ENCODE measurements at places on chromosomes 16 and 17.

GRCh38 chr17:65790241-65790640 lies 228.8 kb upstream of the AXIN2 start:
- DNase-seq, result no peak

- no peak for DNase-seq
Measured at GRCh38 chr16:48394355-48394703, 9.1 kb upstream of the SIAH1 start.

GRCh38 chr16:71883168-71883848 lies 674 bp downstream of the ZNF821 start:
- DNase-seq, result no peak

DNA sequence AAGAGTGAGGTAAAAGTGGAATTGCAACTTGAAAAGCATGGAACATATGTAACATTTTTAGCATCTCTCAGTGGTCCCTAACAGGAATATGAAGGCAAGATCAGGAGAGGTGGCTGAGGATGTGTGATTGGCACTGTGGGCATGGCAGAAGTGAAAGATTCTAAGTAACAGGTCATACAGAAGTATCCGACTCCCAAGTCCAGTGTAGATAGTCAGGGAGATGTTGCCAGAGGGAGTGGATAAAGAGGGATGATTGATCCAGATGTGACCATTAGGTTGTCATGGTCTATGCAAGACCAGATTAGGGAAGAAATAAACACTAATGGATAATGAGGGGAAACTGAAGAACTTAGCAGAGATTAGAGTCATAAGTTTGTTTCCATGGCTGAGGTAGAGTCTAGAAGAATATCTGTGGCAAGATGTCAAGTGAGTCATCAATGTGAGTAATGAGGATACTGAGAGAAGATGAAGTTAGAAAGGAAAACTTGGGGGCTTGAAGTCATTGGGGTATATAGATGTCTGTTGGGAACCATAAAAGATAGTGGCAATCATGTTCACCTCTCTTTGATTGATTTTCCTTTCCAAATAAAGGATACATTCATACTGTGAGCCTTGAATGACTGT lies 23.9 kb upstream of the CAPNS2 start:
- peak; percentile 51 for DNase-seq

- DNase-seq, result no peak
Measured at GRCh38 chr17:73909186-73909585, 264.9 kb upstream of the SDK2 start.

DNA sequence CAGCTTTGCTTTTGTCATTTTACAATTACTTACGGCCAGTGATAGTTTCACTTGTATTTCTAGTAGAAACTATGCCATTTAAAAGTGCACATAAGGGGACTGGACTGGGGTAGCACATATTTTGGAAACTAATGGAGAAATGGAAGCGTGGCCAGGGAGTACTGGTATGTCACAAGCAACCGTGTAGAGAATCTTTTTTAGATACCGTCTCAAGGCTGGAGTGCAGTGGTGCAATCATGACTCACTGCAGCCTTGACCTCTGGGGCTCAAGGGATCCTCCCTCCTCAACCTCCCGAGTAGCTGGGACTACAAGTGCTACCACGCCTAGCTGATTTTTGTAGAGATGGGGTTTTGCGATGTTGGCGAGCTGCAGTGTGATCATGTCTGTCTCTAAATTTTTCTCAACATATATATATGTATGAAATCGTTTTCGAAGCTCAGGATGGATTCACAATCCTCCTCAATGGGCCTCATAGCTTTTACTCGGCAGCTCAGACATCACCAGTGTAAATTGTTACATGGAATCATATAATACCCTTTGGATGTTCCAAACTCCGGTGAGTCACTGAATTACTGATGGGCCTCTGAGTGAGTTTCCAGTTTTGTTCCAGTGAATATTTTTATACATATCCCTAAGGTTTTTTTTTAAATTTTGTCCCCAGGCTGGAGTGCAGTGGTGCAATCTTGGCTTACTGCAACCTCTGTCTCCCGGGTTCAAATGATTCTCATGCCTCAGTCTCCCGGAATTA lies 51.7 kb downstream of the ZNF778 start:
- no peak for DNase-seq

DNA sequence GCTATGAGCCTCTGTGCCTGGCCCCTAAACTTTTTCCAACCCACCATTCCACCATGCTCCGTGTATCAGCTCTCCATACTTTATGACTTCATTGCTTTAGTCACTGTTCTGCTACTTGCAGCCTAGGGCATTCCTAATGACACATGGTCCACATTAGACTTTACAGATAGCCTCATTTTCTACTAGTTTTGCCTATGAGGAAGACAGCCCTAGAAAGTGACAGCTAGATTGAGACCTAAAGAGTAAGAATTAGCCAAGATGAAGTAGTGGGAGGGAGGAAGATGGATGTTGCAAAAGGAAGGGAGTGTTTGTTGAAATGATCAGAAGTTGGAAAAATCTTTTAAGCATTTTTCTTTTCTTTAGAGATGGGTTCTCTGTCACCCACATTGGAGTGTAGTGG lies 11.0 kb downstream of the C16orf54 start:
- no peak for DNase-seq

DNA sequence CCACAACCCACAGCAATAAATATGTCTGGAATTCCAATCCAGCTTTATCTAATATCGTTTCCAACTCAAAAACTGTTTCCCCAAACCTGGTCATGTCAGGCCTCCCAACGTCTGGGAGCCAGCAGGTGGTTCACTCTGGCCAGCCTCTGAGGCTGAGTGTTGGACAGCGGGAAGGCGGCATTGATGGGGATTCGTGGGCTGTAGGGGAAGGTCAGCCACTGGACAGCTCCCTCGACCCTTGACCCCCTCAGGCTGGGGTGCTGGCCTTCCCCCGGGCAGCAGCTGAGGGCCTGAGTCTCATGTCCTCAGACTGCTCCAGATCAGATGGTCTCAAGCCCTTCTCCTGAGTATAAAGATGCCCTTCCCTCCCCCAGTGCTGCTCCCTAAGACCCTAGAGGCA lies 50.2 kb downstream of the SDK2 start:
- no peak for DNase-seq

DNA sequence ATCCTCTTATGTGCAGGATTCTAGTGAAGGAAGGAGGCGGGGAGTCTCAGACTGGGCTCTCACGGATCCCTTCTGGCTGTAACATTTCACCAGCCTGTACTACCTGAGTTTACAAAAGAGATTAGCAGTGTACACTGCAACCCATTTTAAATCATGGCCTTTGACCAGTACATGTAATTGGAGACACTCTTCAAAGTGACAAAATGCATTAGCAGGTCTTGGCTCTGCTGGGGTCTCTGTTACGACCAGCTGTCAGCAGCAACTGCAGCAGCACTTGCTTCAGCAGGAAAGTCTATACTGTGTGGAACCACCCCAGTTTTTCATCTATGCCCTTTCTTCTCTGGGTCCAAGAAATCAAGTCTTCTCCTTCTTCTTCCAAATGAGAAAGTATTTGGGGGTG lies 322.8 kb upstream of the ASIC2 start:
- no peak for DNase-seq

DNA sequence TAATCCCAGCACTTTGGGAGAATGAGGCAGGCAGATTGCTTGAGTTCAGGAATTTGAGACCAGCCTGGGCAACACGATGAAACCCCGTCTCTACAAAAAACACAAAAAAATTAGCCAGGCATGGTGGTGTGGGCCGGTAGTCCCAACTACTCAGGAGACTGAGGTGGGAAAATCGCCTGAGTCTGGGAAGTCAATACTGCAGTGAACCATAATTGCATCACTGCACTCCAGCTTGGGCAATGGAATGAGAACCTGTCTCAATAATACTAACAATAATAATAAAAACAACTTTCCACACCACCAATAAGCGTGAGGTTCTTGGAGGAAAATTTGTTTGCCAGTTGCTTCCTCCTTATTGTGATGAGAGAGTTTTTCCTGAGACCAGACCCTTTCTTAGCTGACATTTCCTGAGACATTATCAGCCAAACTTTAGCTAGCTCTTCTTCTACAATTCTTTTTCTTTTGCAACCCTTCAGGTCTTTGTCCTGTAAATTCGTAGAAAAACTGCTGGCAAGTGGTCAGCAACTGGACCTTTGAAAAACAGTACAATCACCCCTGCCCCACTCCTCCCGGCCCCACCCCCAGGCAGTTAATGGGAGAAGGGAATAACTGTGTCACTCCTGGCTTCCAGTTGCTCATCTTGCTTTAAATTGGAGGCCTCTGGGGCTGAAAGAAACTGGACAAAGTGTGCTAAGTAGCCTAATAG lies 3.5 kb upstream of the EZH1 start:
- no peak for DNase-seq

- DNase-seq, result no peak
Measured at GRCh38 chr16:25052530-25052929, 37.4 kb upstream of the ARHGAP17 start.

GRCh38 chr16:55035029-55035428 lies 104.4 kb downstream of the IRX5 start:
- DNase-seq, result peak; percentile 10

GRCh38 chr16:73713778-73714495 lies 582.7 kb upstream of the PSMD7 start:
- DNase-seq, result peak; percentile 2

- no peak for DNase-seq
Measured at GRCh38 chr17:57888311-57889216, 38.7 kb upstream of the MRPS23 start.

GRCh38 chr17:81911277-81911961 lies at the start of gene PCYT2:
TSS of gene PCYT2 (minus strand) at chr17:81911399. CDS start at chr17:81911355, 44 bp downstream.
- DNase-seq, result peak; percentile 90

- no peak for DNase-seq
Measured at GRCh38 chr17:17314501-17315071, 11.4 kb downstream of the NT5M start.

DNA sequence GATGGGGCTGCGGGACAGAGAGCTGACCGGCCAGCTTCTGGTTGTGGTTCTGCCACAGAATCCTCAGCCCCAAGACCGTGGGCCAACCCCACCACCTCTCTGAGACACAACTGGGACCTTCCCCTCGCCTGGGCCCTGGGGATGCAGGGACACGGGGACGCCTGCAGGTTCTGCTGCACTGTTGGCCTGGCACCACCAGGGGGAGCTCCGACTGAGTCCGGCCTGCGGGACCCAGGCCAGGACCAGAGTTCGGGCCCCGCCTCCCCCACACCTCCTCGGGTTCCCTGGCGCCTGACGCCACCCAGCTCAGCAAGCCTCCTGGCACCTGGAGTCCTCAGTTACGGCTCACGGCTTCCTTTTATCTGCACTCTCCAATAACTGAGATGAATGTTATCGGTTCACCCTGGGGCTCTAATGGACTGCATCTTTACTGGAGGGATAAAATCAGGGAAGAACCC lies 27.3 kb downstream of the TBC1D16 start:
- DNase-seq, result peak; percentile 59

- DNase-seq, result no peak
Measured at GRCh38 chr17:31269036-31269577, 27.9 kb downstream of the OMG start.

DNA sequence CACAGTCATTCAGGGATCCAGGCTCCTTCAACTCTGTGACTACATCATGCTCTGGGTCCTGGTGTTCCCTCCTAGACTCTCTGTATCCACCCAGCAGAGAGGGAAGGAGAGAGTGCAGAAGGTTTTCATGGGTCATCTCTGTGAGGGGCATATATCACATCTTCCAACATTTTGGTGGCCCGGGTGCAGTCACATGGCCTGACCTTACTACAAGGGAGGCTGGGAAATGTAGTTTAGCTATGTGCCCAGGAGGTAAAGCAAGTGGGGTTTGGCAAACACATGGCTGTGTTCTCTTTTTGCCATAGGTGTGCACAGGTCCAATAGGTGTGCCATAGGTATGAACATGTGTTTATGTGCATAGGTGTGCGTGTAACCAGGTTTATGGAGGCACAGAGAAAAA lies 222.2 kb upstream of the EEF2KMT start:
- DNase-seq, result no peak

GRCh38 chr17:2695961-2696760 lies 15.4 kb downstream of the CLUH start:
- no peak for DNase-seq

DNA sequence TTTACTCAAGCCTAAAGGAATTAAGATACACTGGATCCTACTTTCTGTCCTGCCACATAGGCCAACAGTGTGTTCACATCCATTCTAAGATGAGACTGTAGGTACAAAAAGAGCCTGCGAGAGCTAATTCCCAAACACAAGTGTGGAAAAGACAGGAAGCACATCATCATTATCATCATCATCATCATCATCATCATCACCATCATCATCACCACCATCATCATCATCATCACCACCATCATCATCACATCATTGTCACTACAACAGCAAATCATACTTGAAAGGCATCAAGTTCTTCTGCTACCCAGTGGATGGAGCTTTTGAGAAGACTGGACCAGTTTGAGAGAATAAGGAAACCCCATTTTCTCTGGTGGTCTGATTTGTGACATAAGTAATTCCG lies 268.1 kb downstream of the HS3ST3A1 start:
- no peak for DNase-seq

DNA sequence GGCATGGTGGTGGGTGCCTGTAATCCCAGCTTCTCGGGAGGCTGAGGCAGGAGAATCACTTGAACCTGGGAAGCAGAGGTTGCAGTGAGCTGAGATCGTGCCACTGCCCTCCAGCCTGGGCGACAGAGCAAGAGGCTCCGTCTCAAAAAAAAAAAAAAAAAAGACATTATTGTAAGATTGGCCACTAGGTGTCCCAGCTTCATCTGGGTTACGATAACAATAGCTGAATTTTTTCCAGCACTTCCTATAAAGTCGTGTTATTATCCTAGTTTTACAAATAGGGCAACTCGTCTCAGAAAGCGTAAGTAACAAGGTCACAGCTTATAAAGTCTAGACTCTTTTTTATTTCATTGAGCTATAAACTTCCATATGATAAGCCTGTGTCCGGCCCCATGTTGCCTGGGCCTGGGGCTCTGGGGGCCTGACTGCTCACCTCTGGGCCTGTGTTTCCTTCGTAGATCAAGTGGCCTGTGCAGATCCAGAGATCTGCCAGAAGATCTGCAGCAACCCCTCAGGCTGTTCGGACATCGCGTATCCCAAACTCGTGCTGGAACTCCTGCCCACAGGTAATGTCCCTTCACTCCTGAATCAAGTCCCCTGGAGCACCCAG lies 60.5 kb downstream of the SLC5A11 start:
- peak; percentile 17 for DNase-seq

DNA sequence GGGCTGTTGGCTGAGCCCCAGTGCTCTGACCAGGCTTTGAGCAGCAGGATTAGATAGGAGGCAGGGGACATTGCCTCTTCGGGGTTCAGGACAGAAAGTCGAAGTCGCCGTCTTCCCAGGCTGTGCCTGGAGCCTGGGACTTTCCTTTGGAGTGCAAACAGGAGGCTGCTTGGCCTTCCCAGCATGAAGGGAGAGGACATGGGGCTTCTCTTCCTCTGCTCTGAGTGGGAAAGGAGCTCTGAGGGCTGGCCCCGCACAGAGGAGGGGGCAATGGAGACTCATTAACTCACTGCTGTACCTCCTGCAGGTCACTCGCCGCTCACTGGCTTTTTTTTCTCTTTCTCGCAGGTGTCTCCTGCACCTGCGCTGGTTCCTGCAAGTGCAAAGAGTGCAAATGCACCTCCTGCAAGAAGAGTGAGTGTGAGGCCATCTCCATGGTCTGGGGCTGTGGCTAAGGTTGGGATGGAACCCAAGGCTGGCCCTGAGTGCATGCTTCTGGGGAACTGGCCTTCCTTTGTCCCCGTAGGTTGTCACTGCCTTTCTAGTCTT lies 642 bp downstream of the MT1F start:
- DNase-seq, result no peak
